ENCODE measurements at places on chromosomes 2 and 18.
A peak's percentile ranks its signal among the peaks of the same experiment; 100 is the strongest.

DNA sequence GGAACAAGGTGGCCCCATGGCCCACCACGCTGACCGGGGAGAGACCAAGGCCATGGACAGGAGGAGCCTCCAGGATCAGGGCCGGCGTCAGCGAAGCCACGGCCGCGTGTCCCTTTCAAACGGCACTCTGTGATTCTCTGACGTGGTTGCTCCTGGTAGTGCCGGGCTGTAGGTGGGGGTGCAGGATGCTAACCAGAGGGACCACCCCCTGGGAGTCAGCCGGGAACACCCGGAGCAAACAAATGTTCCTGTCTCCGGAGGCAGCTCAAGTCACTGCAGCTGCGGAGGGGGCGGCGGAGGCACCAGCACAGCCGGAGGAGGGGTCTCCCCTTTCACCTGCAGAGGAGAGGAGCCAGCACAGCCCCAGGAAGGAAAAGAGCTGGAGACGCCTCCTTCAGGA, 750.6 kb upstream of the SALL3 start:
- no peak for DNase-seq

GRCh38 chr2:239224199-239224570, 176.6 kb downstream of the HDAC4 start:
- peak; percentile 32 for DNase-seq

- DNase-seq, result no peak
Measured at GRCh38 chr18:12880541-12880910, 3.5 kb downstream of the PTPN2 start.

GRCh38 chr18:49174478-49174877, 223.7 kb upstream of the SMAD7 start:
- DNase-seq, result no peak

- no peak for DNase-seq
Measured at GRCh38 chr2:50178050-50178449, 853.9 kb downstream of the NRXN1 start.

GRCh38 chr18:46220116-46220515, 115.9 kb downstream of the HAUS1 start:
- no peak for DNase-seq

GRCh38 chr2:120453635-120453998, 107.7 kb downstream of the INHBB start:
- DNase-seq, result no peak

GRCh38 chr2:218194880-218195279, 22.1 kb upstream of the ARPC2 start:
- DNase-seq, result no peak

- DNase-seq, result no peak
Measured at GRCh38 chr2:88097891-88098557, 29.8 kb downstream of the FABP1 start.

- DNase-seq, result no peak
Measured at GRCh38 chr2:208531361-208531760, 124.8 kb downstream of the PTH2R start.

DNA sequence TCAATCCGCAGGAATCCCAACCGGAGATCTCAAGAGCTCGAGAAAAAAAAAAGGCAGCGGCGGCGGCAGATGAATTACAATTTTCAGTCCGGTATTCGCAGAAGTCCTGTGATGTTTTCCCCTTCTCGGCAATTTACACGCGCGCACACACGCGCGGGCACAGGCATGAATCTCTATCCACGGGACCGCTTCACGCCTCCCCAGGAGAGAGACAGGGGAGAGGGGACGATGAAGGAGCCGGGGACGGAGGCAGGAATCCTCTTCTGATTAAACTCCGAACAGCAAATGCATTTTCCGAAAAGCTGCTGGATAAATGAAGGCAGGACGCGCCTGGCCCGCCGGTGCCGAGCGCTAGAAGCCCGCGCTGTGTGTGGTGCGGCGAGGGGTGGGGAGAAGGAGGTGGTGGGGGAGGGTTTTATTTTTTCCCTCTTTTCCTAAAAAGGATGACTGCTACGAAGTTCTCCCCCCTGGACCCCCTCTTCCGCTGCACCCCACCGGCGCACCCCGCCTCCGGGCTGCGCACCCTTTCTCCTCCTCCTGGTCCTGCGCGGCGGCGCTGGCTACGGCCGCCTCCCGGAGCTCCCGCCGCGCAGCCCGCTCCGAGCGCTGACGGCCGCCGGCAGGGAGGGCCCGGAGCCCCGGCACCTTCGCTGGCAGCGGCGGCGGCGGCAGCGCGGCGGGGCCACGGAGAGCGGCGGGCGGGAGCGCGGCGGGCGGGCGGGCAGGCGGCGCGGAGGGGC, at the start of gene BCL2:
Gene BCL2 (minus strand): TSS at position 387 of the 740 bp plus-strand sequence.
- peak; percentile 38 for DNase-seq

- no peak for DNase-seq
Measured at GRCh38 chr2:73938718-73939352, 12.2 kb downstream of the DGUOK start.

GRCh38 chr18:2409906-2410305, 161.4 kb downstream of the METTL4 start:
- DNase-seq, result no peak
